Activated naive CD4-positive, alpha-beta T cell treated with anti-CD3 and anti-CD28 coated beads, Interleukin-2, amount 10 ng/mL, durations not matched to agents 7 days and 5 days (primary cell): ENCODE measurements at places on chromosomes 7 and 10.

DNA sequence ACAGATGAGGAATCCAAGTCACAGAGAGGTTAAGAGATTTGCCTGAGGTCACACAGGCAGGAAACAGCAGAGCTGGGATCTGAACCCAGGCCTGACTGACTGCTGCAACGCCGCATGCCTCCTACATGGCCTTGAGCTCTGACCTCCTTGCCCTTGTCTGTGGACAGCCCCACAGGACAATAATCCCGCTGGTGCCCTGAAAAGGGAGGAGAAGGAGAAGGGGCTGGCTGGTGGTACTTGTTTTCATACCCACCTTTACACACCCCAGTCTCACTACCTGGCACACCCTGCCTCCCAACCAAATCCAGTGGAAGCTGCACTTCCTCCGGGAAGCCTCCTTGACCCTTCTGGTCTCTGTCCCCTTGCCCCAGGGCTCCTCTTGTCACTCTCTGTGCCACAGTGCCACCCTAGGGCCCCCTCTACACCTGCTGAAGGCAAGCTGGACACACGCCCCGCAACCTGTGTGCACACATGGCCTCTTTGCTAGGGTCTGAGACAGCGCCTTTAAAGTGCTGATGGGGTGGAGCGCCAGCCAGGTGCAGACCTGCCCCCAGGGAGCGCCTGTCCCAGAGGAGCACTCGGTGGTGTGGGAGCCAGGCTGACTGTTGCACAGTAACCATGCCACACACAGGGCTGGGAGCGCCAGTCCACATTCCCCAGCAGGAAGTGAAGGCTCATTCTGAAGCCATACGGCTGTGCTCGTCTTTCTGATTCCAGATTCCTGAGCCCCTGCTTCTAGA is 38.6 kb downstream of the ZCCHC24 start:
- no peak for DNase-seq

GRCh38 chr10:107814865-107815487 is 650.5 kb upstream of the SORCS1 start:
- no peak for DNase-seq

DNA sequence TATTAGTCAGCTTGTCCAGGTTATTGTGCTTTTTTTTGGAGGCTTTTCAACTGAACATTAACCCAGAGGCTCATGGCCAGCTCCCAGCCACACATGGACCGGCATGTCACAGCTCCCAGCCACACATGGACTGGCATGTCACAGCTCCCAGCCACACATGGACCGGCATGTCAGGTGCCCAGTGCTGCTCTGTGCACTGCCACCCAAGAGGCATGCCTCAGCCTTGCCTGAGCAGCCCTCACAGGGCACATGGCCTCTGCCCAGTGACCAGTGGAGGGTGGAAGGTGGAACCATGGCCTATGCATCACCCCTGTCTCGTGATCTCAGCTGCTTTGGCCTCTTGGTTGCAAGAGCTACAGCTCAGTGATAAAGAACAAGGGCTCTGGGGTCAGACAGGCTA is 119.8 kb downstream of the OAT start:
- DNase-seq = no peak

DNA sequence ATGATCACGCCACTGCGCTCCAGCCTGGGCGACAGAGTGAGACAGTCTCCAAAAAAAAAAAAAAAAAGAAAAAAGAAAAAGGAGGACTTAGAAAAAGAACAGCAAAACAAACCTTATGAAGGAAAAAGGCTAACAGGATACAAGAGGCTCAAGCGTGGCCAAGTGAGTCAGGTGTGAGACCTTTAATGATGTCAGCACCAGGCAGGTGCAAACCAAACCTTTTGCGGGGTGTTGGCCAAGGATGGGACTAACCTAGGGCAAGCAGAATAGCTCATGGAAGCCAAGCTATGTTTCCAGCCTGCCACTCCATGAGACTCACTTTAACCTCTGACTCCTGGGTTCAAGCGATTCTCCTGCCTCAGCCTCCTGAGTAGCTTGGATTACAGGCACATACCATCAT is 11.3 kb upstream of the GNA12 start:
- no peak for DNase-seq

DNA sequence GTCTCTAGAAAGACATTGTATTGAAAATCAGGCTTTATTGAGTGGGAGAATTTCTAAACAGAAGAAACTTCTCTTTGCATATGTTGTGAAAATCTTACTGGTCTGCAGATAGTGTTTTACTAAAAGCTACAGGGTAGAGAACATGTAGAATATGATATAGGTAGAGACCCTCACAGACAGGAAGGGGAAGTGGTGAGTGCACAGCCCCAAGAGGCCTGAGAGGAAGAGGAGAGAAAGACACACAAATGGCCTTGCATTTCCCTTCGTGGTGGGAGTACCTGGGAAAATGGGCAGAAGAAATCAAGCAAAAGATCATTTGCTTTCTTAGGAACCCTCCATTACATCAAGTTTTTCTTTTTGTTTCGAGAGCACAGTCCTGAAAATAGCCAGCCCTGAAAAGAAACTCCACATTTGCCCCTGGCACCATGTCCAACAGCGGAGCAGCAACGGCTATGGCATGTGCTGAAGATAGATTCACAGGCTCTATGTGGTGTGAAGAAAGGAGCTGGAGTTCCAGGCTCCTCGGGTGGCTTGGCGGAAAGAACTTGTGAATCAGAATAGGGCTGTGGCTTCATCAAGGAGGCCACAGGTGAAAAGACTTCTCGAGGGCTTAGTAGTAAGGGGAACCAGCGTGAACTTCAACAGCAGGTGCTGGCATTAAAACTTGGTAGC is 143.5 kb downstream of the CALCR start:
- no peak for DNase-seq

GRCh38 chr10:132570771-132571649 is 33.4 kb downstream of the INPP5A start:
- no peak for DNase-seq

GRCh38 chr7:7918736-7919448 is 49.7 kb upstream of the GLCCI1 start:
- DNase-seq = no peak

DNA sequence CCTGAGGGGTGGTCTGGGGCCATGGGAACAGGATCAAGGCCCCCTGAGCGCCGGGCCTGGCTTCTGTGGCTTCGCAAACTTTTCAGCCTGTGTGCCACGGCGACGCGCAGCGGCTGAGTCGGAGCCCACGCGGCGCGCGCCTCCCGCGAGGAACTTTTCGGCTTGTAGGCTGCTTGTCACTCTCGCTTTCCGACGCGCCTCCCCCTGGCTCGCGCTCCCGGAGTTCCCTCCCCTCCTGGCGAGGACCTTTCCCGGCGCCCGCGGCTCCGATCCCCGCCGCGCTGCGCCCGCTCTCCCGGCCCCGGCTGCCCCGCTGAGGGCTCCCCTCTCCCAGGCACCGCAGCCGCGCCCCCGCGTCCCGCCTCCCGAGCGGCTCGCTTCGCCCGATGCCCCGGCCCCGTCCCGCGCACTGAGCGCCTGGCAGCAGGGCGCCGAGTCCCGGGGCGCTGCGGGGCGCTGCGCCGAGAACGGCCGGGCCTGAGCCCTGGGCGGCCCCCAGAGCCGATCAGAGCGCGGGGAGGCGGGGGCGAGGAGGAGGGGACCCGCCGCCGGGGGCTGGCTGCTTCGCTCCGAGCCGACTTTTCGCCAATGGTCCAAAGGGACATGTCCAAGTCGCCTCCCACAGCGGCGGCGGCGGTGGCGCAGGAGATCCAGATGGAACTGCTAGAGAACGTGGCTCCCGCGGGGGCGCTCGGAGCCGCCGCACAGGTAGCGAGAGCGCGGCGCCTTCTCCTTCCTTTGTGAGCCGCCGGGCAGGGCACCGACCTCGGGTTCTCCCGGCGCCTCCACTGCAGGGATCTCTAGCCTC is at the start of gene CACNB2:
CACNB2 (plus strand) TSS at position 276 of the 808 bp plus-strand sequence.
- no peak for DNase-seq

- DNase-seq = no peak
These were observed 797.3 kb downstream of the XPNPEP1 start for GRCh38 chr10:109126016-109126415.

DNA sequence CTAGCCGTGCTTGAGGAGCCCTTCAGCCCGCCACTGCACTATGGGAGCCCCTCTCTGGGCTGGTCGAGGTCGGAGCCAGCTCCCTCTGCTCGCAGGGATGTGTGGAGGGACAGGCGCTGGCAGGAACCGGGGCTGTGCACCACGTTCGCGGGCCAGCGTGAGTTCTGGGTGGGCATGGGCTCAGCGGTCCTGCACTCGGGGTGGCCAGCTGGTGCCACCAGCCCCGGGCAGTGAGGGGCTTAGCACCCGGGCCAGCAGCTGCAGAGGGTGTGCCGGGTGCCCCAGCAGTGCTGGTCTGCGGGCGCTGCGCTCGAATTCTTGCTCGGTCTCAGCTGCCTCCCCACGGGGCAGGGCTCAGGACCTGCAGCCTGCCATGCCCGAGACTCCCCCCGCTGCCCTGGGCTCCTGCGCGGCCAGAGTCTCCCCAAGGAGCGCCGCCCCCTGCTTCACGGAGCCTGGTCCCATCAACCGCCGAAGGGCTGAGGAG is 90.8 kb upstream of the NRG3 start:
- no peak for DNase-seq

GRCh38 chr7:71770269-71770907 is 638.4 kb downstream of the GALNT17 start:
- no peak for DNase-seq

- DNase-seq = no peak
These were observed 76.6 kb upstream of the ADO start for GRCh38 chr10:62727934-62728333.

GRCh38 chr10:58264780-58265179 is 2.9 kb downstream of the IPMK start:
- no peak for DNase-seq
